ENCODE measurements at places on chromosomes 5 and 9. TPM values are rescaled to one million over a fixed set of nuclear protein-coding genes. Genes with fewer than 3 reads are reported as not detected.

DNA sequence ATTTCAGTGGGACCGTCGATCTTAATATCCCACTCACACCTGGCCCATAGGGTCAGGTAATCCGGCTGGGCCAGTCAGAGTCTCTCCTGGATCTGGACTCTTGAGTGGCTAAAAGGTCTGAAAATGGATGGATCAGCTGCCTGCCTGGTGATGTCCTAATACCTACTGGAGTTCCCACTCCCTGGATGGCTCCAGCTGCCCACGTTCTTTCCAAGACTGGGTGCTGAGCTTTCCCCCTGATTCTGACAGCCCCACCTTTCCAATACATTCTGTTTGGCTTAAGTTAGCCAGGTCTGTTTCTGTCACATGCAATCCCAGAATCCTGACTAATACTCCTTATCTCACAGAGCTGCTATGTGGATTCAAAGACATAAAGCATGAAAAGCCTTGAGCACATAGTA lies 10.2 kb downstream of the SH3PXD2B start:
- peak; percentile 56 for DNase-seq

DNA sequence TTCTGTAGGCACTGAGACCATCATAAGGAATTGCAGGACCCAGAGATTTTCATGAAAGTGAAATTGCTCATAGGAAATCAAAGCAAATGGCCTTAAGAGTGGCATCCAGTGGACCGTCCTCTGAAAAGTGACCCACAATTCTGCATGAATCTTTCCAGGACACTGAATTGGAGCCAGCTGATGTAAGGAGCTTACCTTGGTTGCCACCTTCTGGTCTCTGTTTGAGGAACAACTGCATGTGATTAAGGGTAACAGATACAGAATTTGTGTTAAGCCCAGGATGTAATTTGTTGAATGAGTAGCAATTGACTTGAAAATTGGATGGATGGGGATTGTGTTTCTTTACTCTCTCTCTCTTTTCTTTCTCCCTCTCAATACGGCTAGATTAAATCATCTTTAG lies 49.9 kb upstream of the GAS1 start:
- DNase-seq = no peak

- DNase-seq = no peak
Observed at GRCh38 chr9:136190237-136190601, 14.7 kb downstream of the LHX3 start.

The FAM163B gene
- total RNA-seq = not detected

DNA sequence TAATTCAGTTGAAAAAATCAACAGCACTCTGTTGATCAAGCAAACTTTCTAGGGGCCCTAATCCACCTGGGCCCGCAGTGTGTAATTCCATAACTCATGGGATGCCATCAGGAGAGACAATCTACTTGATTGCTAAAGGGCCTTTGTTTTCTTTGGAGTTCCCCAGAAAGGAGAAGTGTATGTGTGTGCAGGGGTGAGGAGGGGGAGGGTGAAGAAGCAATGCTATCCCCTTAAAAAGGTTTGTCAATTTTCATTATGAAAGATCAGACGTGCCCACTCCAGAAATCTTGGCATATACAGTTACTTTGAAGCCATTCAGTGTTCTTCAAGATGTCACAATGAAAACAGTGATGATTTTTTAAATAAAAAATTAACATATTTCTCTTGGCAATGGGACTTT lies 6.2 kb downstream of the PARP8 start:
- no peak for DNase-seq

DNA sequence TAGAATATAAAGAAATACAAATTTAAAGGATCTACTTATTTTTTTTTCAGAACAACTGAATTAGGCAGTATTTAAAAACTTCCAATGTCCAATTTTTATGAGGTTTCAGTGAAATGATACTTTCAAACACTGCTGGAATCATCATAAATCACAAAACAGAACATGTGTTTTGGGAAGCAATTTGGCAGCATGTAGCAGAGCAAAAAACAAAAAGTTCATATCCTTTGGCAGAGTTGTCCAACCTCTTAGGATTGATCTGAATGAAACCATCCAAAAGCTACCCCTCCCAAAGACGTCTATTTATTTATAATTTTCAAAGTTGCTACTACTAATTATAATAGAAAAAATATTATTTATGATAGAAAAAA lies 192.4 kb upstream of the PUM3 start:
- DNase-seq = no peak

The IL4 gene
- not detected for total RNA-seq

Measured in suprapubic skin (tissue), 4 donors.